ENCODE measurements at places on chromosomes 16 and 17.

- H3K36me3 ChIP-seq: no peaks in the 10 kb centered on the region
- no peak for DNase-seq
- no peaks in the 10 kb centered on the region for H3K4me1 ChIP-seq
- no peak overlapping the region for H3K4me3 ChIP-seq
Observed at GRCh38 chr16:79434771-79435170, 165.8 kb downstream of the MAF start.

GRCh38 chr17:19759568-19760549, 11.8 kb upstream of the ALDH3A1 start:
- H3K27me3 ChIP-seq: no peaks in the 10 kb centered on the region
- H3K4me3 ChIP-seq: no peak overlapping the region
- H3K27ac ChIP-seq: no peak overlapping the region
- H3K36me3 ChIP-seq: no peaks in the 10 kb centered on the region
- DNase-seq: no peak

GRCh38 chr17:8048236-8048635, 9.4 kb downstream of the ALOX15B start:
- no peaks in the 10 kb centered on the region for H3K36me3 ChIP-seq
- no peaks in the 10 kb centered on the region for H3K4me1 ChIP-seq
- H3K4me3 ChIP-seq: no peak overlapping the region
- H3K27me3 ChIP-seq: no peaks in the 10 kb centered on the region

DNA sequence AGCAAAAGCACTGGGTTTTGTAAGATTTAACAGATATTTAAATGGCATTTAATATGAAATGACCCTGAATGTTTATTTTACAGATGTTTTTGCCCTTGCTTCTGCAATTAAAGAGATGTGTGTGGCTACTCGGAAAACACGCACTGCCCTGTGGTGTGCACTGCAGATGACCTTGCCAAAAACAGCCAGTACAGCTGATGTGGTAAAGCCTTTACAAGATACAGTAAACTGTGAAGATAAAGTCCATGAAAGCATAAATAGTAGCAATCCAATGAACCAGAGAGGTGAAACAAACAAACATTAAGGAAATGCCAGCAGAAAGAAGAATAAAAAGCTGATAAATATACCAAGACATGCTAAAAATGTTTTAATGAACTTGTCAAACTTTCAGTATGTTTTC, 15.7 kb downstream of the CCDC43 start:
- no peak overlapping the region for H3K4me3 ChIP-seq
- no peak for DNase-seq
- peaks cover 13% of the 10 kb centered on the region for H3K36me3 ChIP-seq
- no peaks in the 10 kb centered on the region for H3K27me3 ChIP-seq

DNA sequence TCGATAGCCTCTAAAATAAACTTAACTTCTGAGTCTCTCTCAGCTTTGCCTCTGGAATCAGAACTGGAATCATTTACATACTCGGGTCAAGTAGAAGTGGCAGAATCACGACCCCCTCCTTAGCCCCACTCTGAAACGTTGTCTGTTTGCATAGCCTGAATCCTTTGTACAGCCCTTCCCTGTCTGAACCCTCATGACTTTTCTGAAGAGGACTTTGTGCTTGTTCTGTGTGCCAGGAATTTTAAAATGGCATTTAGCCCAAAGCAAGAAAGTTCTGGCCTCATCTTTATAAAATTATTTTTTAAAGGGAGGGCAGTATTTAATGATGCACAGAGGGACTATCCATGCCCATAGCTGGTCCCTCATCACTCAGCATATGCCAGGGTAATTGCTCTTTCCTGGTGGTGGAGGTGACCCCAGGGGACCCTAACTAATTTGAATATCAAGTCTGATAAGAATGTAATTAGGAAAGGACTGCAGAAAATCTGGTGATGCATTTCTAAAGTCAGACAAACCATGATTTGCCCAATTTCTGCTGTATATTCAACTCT, 342.7 kb upstream of the TNRC6C start:
- no peak overlapping the region for H3K4me3 ChIP-seq
- DNase-seq: peak; percentile 19
- no peaks in the 10 kb centered on the region for H3K27me3 ChIP-seq
- no peaks in the 10 kb centered on the region for H3K4me1 ChIP-seq
- H3K27ac ChIP-seq: no peak overlapping the region

GRCh38 chr16:81649561-81650184, 129.4 kb upstream of the PLCG2 start:
- peaks cover 20% of the 10 kb centered on the region for H3K36me3 ChIP-seq
- no peak for DNase-seq
- H3K27ac ChIP-seq: no peak overlapping the region
- no peaks in the 10 kb centered on the region for H3K27me3 ChIP-seq

- peaks cover 13% of the 10 kb centered on the region for H3K36me3 ChIP-seq
- no peaks in the 10 kb centered on the region for H3K27me3 ChIP-seq
- H3K4me1 ChIP-seq: no peaks in the 10 kb centered on the region
- DNase-seq: no peak
Observed at GRCh38 chr17:7204336-7204735, 15.3 kb downstream of the DLG4 start.

All from ascending aorta (tissue), 2 donors.